ENCODE measurements at places on chromosomes 1 and 21.

- no peak for DNase-seq
These were observed 35.6 kb upstream of the ADGRL4 start for GRCh38 chr1:79042117-79042516.

DNA sequence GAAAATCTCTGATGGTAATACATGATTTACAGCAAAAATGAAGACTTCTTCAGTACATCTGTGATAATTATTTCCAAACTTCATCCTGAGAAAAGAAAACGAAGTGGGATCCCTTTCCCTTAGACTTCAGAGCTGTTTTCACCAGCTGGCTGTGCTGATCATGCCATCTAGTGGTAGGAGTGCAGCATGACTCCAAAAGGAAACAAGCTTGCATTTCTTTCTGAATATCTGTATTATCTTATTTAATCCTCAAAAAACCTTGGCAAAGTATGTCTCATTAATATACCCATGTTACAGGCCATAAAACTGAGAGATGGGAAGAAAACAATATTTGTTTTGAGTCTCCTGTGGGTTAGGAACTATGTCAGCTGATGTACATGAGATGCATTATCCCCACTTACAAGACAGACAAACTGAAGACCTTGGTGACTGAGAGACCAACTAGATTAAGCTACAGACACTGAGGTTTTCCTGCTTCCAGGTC is 9.8 kb upstream of the GJA8 start:
- DNase-seq = peak; percentile 15

GRCh38 chr1:68166348-68166747 is 66.0 kb downstream of the WLS start:
- DNase-seq = no peak

DNA sequence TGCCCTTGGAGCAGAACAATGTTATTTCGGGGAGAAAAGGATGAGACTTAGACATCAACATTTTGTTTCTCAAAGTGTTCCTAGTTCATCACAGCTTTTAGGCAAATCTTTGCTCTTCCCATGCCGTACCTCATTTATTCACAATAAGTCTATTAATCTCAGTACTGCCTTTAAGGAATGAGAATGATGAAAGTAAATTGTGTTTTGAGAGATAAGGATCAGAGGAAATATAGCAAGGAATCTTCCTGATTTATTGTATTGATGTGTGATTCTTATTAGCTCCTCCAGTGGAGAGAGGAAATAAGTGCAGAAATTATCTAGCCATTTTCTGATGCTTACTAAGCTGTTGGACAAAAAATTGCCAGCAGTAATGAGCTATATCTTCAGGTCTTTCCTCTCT is 2.0 kb downstream of the POLR3C start:
- no peak for DNase-seq

DNA sequence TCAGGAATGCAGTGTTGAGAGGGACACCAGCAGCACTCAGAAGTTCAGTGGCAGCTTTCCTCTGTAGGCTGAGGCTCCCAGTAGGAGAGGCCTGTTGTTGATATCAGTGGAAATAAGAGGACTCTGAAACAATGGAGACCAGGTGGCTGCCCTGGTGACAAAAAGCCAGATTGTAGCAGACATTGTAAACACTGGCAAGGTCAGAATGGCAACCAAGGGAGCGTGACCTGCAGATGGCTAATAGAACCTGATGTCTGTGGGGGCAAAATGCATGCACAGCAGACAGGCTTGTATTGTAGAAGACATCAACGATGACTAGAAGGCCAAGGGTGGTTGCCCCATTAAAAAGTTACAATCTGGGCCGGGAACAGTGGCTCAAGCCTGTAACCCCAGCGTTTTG is 53.1 kb upstream of the GPR37L1 start:
- peak; percentile 74 for DNase-seq

DNA sequence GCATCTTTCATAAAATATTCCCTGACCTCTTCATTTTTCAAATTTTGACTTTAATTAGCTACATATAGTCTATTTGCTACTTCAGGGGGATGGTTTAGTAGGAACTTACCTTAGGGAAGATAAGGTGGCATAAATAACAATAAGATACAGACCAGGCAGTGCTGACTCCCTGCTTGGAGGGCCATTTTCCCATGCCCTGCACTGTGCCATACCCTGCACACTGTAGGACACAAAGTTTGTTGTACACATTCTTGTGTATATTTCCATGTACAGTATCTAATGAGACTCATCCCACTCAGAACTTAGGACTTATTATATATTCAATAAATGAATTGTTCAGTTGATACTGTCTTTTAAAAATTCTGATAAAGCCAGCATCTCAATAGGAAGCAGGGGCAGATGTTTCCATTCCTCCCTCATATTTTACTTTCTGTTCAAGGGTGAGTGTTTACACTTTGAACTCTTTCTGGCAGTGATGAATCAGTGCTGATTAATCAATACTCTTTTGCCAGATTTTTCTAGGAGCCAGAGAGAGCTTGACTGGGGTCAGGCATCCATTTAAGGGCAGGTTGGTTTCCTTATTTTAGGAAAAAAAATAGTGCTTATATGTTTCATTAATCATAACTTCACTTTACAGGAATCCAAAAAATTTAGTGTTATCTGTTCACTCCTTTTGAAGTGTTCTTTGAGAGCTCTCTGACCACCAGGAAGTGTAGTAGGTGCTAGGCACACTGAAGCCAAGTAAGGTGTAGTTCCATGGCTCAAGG is 30.6 kb downstream of the MPZL1 start:
- DNase-seq = no peak

DNA sequence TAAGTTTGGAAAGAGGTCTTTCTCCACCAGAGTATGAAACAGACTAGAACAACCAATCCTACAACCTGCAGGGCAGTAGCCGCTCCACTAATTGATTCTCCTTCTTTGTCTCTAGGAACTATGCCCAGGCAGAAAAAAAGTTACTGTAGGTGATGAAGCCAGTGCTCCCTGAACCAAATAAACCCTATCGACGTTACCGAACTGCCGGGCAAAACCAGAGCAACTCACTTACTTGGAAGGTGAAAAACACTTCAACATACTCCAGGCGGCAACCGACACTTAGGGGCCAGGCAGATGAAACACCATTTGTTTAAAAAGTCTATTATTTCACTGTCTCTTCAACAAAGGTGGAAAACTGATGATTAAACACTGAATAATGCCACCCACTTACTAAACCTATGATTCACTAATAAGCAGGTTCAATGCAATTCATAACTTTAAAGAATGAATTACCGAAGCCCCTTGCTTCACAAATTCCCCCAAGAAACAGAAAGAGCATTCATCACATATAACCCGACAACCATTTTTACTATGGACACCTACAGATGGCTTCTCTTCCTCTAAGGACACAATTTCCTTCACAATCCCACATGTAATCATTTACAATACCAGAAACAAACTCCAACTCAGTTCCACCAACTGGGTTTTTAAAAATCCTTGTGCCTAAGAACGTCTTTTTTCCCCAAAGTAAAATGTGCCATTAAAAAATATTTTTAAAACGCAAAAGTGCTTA is 1.6 kb downstream of the NRIP1 start:
- no peak for DNase-seq

GRCh38 chr1:54705153-54705552 is 10.5 kb upstream of the TTC4 start:
- no peak for DNase-seq

GRCh38 chr1:181660621-181661020 is 177.3 kb downstream of the CACNA1E start:
- no peak for DNase-seq

- no peak for DNase-seq
These were observed 177.7 kb upstream of the GORAB start for GRCh38 chr1:170354246-170354645.

GRCh38 chr21:25572861-25573310 is 34.4 kb downstream of the MRPL39 start:
- DNase-seq = no peak

DNA sequence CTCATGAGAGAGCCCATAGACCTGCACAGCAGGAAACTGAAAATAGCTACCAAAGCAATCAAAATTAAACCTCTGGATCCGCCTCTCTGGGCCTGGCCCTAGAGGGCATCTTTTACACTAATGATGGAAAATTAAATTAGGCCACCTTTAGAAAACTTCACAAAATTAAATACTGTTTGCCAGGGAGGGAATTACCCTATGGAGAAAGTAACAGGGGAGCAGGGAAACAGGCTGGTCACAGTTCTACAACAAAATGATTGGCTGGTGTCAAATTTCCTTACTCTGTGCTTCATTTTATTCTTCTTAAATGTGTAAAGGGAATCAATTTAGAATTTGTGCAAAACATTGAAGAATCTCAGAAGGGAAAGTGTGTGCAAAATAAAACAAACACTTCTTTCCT is 62.4 kb downstream of the SPATA46 start:
- DNase-seq = no peak

- DNase-seq = no peak
These were observed 88.0 kb upstream of the ADAR start for GRCh38 chr1:154695985-154696384.

GRCh38 chr1:81407000-81407821 is 393.5 kb upstream of the ADGRL2 start:
- no peak for DNase-seq

- no peak for DNase-seq
These were observed 644.0 kb downstream of the PTPRC start for GRCh38 chr1:199282751-199283305.

DNA sequence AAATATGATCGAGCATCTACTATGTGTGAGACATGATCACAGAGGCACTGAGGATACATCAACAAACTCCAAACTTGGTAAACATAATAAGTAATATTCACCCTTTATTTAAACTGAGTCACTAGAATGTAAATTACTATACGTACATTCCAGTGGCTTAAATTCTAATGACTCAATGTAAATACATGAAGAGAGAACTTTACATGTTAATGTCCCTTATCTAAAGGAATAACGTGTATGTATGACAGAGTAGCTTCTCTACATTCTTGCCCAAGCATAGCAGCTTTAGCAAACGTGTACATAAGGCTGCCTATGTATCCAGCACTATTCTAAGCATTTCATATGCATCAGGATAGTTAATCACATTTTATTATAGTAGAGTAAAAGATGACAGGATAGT is 111.8 kb upstream of the CYYR1 start:
- DNase-seq = no peak

- no peak for DNase-seq
These were observed 719 bp downstream of the MFAP2 start for GRCh38 chr1:16979475-16980327.

DNA sequence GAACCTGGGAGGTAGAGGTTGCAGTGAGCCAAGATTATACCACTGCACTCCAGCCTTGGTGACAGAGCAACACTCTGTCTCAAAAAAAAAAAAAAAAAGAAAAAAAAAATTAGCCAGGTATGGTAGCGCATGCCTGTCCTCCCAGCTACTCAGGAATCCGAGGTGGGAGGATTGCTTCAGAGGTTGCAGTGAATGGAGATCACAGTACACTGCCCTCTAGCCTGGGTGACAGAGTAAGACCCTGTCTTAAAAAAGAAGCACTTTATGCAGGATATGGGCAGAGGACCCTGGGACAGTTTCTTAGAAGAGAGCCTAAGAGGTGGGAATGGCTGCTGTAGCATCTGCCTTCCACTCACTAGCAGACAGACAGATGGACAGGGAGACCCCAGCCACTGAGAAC is 23.0 kb downstream of the IQGAP3 start:
- no peak for DNase-seq

DNA sequence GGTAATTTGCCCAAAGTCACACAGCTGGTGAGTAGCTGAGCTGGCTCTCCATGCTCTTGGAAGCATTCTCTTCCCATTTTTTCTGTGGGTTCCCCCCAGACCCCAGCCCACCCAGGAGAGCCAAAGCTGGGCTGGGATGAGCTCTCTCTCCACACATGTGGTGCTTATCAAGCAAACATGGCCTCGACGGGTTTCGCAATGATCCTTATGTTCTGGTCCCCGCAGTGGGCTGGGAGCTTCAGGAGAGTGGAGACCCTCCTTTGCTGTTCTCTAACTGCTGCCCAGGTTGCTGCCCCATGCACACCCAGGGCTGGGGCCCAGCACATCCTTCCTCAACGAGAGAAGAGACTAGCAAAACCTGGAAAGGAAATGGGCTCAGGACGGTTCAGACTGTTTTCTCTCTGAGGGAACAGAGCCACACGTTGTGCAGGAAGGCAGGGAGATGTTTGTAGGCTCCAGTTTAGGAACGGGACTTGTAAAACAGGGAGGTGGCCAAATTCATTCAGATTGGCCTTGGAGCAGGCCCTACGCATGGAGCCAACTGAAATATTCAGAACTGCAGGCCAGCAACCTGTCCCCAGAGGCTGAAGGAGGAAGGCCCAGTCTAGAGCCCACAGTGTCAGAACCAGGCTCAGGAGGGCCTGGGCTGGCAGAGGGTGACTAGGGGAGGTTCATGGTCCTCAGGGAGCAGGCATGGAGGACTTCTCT is 27.2 kb upstream of the CSF1 start:
- no peak for DNase-seq

DNA sequence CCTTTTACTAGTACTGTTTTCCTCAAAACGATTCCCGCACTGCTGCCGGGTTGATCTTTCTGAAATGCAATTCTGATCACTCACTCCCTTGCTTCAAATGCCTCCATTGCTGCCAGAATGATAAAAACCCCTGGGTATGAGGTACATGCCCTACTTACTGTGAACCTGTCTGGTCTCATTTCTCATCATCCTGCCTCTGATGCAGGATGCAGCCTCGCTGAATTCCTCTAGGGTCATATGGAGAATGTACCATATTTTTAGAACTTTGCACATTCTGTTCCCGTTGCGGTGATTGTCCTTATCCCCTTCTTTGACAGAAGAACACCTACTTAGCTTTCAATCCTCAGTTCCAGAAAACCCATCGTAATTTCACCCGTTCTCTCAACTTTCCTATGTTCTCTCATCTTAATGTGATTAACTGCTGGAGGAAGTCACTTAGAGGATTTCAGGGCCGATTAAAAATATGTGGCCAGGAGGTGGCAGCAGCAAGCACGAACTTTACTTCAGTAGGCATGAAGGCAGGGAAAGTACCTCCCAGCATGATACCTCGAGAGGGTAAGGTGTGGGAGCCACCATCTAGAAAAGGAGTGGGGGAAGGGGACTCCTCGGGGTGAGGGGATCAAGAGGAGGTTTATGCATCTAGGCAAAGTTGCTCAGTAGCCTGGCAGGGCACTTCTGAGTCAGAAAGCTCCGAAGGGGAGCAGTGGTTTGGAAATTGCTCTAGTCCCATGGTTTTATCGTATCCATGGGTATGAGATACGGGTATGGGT is 361.5 kb upstream of the ZP4 start:
- no peak for DNase-seq

DNA sequence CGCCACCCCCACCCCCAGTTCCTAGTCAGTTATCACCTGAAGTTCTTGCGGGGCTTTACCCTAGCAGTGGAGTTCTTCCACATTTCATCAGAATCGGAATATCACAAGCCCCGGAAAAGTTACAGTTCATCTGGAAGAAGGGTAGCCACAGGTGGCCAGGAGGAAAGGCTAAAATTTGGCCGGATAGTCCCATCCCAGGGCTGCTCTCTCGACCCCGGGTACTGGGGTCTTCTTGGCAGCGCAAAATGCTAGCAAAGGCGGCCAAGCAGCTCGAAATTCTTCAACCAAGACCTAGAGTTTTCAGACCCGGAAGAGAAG is 7.9 kb downstream of the HLX start:
- no peak for DNase-seq

GRCh38 chr1:35535243-35535642 is 22.0 kb downstream of the KIAA0319L start:
- DNase-seq = no peak

Measured in NCI-H187 treated with DMSO at 0.1 percent for 48 hours (cell line).